ENCODE measurements at places on chromosomes 6 and 20.
A peak's percentile ranks its signal among the peaks of the same experiment; 100 is the strongest.

- peak; percentile 88 for DNase-seq
Measured at GRCh38 chr20:3407771-3408637, 535 bp upstream of the DNAAF9 start.

GRCh38 chr6:89073014-89073620 is 7.4 kb upstream of the PNRC1 start:
- DNase-seq = no peak

- DNase-seq = no peak
Measured at GRCh38 chr6:107458672-107459282, 587 bp downstream of the PDSS2 start.

GRCh38 chr6:41039060-41039998 is at the start of gene UNC5CL:
TSS of gene UNC5CL (minus strand) at chr6:41039221. CDS start at chr6:41035074, 4,147 bp downstream.
- no peak for DNase-seq

- DNase-seq = no peak
Measured at GRCh38 chr20:39468703-39469102, 506.6 kb downstream of the DHX35 start.

- DNase-seq = no peak
Measured at GRCh38 chr6:84135291-84135690, 92.2 kb downstream of the CEP162 start.

- no peak for DNase-seq
Measured at GRCh38 chr6:81063891-81064290, 688.6 kb downstream of the TENT5A start.

DNA sequence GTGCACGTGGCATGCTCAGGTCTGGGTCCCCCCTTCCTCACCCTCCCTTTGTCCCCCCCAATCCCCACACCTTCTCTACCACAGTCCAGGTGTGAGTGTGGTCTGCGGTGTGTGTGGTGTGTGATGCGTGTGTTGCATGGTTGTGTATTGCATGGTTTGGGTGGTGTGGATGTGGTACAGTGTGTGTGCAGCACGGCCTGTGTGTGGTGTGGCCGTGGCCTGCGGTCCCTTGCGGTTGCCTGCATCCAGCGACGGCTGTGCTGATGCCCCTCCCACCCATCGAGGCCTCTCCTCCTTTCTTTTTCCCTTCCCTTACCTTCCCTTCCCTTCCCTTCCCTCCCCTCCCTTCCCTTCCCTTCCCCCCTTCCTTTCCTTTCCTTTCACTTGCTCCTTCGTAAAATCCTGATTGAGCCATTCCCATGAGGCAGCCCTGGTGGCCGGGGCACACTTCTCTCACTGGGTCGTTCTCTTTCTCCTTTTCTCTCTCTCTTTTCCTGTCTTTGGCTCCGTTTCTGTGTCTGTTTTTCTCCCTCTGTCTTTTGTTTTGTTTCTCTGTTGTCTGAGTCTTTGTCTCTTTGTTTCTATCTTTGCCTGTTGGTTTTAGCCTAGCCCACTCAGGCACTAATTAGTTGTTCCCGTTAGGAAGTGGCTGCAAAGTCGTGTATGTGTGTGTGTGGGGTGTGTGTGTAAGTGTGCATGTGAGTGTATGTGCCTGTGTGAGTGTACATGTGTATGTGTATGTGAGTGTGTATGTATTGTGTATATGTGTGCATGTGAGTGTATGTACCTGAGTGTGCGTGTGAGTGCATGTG is 65.7 kb downstream of the SRC start:
- no peak for DNase-seq

DNA sequence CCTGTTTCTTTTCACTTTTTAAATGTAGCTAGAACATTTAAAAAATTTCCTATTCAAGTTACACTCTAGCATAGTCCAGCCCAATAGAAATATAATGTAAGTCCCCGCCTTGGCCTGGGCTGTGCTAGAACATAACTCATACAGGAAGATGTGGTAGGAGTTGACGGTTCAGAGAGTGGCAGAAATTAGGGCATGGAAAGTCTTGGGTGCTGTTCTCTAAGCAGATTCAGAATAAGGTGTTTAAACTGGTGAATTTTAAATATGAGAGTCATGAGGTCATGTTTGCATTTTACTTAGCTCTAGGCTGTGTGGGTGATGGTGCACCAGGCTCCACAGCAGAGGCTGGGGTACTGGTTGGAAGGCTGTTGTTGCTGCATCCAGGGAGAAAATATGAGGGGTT is 256.5 kb downstream of the FARS2 start:
- no peak for DNase-seq

GRCh38 chr6:116290799-116291198 is 11.1 kb upstream of the TSPYL1 start:
- DNase-seq = no peak

- no peak for DNase-seq
Measured at GRCh38 chr20:56032251-56032650, 26.9 kb upstream of the CBLN4 start.

GRCh38 chr20:22368235-22368634 is 216.1 kb downstream of the FOXA2 start:
- no peak for DNase-seq

GRCh38 chr6:56024931-56025330 is 149.5 kb upstream of the BMP5 start:
- DNase-seq = no peak

- DNase-seq = peak; percentile 22
Measured at GRCh38 chr20:58579819-58580473, 64.7 kb upstream of the APCDD1L start.

DNA sequence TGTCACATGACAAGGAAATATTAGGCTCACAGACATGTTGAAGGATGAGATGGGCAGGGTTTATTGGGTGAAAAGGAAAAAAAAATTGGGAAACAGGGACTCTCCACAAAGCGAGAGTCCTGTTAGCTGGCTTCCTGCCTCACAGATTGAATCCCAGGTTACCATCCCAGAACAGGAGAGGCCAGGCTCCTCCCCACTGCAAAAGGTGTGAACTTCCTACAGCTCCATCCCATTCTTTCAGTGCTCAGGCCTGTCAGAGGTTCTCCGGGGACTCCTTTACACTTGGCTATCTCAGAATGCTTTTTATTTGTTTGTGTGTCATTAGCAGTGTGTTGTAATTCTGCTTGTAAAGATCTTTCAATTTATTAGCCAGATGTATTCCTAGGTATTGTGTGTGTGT is 115.1 kb downstream of the ADTRP start:
- DNase-seq = no peak

GRCh38 chr20:46161921-46162320 is 43.8 kb downstream of the CD40 start:
- DNase-seq = no peak

GRCh38 chr6:6438286-6438685 is 117.8 kb upstream of the F13A1 start:
- no peak for DNase-seq

DNA sequence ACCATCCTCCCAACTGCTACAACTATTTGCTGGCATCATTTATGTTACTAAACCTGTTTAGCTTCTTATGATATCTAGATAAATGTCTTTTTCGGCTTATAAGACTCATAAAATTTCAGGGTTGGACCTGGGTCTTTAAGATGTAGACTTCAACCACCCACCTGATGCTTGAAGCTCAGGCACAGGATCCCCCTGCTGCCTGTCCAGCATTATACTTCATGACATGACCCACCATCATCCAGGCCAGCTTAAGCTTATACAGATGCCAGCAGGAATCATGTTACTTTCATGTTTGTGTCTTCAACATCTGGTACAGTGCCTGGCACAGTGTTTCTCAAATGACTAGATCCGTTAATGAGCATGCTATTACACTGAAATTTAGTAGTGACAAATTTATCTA is 47.4 kb downstream of the SLC17A5 start:
- DNase-seq = no peak

DNA sequence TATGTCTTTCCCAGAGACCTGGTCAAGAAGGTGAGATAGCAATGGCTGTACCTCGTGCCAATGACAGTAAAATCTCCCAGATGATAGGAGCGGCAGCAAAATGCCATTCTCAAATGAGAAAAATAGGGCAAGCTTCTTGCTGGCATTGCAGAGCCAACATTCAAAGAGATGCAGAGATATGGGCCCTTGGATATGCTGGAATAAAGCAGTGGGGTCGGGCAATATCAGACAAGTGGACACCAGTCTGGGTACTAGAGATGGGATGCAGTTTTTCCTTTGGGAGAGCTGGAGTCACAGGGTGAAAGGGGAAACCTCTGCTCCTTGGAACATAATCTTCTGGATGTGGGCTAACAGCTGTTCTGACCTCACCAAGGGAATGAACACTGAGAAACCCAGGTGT is 29.0 kb downstream of the GSTA4 start:
- DNase-seq = no peak

DNA sequence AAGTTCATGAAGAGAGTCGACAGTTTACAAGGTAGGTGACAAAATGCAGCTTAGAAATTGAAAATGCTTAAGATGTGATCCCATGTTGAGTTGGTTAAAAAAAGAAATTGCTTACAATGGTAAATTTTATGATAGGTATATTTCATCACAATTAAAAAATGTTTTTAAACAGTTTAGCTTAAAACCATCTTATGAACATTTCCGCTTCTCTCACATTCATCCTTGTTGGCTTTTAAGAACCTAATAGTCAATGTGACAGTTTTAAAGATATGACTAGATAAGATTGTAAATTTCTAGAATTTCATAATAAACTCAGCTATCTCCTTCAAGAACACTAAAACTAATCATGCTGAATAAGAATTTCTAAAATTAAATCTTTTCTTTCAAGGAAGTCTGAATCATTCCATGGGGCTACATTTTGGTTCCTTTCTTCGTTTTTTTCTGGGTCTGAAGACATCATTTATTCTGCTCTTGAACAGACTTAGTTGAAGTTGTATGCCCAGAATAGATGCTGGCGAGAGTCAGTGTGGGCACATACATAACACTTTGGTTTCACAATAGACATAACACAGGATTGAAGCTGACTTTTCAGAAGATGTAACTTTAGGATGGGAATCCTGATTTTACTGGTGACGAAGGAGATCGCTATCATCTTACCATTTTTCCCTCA is 35.9 kb upstream of the LTV1 start:
- no peak for DNase-seq

- DNase-seq = no peak
Measured at GRCh38 chr20:16005021-16005914, 568.0 kb downstream of the KIF16B start.

DNA sequence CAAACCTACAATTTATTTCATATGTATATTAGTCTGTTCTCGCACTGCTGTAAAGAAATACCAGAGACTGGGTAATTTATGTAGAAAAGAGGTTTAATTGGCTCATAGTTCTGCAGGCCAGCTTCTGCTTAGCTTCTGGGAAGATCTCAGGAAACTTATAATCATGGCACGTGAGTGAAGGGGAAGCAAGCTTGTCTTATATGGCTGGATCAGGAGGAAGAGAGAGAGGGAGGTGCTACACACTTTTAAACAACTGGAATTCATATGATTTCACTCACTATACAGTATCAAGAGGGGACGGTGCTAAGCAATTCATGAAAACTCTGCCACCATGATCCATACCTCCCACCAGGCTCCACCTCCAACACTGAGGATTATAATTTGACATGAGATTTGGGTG is 29.9 kb downstream of the PHACTR2 start:
- no peak for DNase-seq

DNA sequence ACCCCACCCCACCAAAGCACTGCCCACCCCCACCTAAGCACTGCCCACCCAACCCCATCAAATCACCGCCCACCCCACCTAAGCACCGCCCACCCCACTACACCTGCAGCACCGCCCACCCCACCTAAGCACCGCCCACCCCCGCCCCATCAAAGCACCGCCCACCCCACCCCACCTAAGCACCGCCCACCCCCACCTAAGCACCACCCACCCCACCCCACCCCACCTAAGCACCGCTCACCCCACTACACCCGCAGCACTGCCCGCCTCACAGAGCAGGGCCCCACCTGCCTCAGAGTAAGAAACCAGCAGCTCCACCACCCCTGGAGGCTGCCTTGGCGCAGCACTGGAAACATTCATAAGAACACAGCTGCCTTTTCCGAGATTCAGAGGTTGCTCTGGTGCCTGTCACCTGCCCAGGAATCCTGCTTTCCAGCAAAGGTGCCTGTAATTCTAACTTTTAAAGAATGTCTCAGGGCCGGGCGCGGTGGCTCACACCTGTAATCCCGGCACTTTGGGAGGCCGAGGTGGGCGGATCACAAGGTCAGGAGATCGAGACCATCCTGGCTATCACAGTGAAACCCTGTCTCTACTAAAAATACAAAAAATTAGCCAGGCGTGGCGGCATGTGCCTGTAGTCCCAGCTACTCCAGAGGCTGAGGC is 148.2 kb downstream of the BMP7 start:
- DNase-seq = no peak
